Right lung (tissue), 10 donors: ENCODE measurements at places on chromosomes 6 and 20. TPM values are rescaled to one million over a fixed set of nuclear protein-coding genes. Genes with fewer than 3 reads are reported as not detected.

DNA sequence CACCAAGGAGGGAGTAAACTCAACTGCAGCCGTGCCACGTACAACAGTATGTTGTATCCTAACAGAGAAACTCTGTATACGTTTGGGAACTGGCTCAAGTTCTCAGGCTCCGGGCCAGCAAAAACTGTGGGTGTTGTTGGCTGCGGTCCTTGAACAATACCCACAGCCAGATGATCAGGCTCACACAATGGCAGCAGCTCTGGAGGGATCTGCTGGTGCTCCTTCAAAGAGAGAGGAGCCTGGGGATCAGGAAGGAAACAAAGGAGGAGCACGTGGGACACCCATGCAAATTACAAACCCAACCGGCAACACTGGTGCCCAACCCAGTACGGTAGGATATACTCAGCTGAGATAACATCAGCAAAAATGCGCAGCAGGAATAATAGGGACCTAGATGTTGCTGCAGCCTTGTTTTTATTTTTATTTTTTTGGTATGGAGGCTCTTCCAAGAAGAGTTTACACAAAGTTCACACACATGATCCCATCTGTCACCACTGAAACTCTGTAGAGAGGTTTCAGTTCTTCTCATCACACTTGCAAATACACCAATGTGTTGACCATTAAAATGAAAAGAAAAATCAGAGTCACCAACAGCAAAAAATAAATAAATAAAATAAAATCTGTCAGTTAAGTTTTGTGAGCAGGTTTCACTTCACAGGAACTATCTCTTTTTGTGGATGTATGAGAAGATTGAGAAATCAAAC is 41.2 kb upstream of the PDE10A start:
- DNase-seq: no peak

DNA sequence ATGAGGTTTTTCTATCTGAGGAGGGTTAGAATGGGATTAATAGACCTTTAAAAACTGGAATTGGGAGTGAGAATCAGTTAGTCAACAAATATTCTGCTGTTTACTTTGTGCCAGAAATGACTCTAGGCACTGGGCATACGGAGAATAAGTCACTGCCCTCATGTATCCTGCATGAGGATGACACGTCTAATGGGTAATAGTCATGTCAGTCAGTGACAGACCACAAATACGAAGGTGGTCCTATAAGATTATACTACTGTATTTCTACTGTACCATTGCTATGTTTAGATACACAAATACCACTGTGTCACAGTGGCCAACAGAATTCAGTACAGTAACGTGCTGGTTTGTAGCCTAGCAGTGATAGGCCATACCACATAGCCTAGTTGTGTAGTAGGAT is 30.7 kb downstream of the ZFAND3 start:
- no peak for DNase-seq

DNA sequence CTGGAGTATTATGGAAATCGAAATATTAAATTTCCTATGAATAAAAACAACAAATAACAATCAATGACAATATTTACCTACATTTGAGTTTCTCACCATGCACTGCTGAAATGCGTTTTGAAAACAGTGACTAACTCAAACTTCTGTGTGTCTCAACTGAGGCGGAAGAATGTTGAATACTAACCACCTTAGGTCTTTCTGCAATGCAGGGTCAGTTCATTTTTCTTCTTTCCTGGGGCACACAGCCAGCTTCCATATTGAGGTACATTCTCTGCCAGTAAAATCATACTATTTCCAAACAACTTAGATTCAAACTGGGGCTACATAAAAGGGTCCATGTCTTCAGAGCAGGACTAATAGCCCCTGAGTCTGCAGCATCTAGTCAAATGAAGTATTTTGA is 310.1 kb downstream of the UTRN start:
- no peak for DNase-seq

DNA sequence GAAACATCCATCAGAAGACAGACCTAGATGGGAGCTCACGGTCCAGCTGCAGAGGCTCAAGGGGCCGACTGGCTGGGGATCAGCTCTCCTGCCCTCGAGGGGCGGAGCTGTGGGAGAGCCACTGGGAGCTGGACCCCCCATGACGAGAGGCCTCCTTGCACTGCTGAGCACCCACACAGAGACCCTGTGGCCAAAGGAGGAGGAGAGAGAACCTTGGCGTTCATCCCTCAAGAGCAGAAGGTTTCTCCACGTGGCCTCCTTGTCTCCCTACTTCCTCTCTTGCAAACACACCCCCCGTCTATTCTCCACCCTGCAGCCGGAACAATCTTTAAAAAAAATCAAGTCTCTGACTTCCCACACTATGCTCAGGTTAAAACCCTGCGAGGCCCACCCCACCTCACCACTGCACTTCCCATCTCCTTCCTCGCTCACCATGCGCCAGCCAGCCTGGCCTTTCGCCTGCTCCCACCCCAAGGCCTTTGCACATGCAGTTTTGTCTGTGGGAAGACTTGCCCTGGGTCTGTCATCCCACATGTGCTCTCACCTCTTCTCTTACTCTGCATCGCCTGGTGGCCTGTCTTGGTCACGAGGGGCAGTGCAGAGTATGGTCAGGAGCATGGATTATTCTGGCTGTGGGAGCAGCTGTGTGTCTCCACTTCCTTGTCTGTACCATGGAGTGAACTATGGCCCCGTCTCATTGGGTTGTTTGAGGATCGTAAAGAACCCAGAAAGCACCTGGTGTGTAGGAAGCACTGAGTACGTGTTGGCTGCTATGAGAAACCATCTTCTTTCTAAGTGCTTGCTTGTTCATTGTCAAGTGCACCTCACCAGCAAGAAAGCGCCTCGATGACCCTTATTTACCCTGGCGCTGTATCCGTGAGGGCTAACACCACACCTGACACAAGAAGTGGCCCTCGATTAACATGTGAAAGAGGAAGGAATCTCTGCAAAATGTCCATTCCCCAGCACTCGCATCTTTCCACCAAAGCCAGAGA is 32.9 kb downstream of the PMEPA1 start:
- DNase-seq: no peak

DNA sequence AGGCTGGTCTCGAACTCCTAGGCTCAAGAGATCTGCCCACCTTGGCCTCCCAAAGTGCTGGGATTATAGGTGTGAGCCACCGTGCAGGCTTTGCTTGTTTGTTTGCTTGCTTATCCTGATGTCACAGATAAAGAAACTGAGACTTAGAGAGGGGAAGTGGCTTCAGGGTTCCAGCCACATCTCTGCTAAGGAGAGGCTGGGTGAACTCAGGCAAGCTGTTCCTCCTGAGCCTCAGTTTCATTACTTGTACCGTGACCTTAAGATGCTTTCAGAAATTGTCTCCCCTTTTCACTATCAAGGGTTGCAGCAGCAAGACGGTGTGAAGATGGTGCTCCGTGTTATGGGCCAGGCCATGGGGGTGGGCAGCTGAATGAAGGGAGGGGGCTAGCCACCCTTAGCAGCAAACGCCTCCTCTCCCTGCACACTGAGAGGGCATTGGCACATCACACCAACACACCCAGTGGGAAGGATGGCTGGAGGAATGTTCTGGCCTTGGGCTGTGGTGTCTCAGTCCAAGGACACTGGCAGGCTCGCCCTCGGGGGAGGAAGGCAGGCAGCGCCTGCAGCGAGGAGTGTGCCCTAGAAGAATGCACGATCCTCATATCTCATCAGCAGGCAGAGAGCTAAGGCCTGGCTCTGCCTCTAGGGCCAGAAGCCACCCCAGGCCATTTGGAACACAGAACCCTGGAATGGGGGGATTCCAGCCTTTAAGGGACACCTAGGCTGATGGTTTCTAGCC is 48.2 kb upstream of the TLDC2 start:
- no peak for DNase-seq

DNA sequence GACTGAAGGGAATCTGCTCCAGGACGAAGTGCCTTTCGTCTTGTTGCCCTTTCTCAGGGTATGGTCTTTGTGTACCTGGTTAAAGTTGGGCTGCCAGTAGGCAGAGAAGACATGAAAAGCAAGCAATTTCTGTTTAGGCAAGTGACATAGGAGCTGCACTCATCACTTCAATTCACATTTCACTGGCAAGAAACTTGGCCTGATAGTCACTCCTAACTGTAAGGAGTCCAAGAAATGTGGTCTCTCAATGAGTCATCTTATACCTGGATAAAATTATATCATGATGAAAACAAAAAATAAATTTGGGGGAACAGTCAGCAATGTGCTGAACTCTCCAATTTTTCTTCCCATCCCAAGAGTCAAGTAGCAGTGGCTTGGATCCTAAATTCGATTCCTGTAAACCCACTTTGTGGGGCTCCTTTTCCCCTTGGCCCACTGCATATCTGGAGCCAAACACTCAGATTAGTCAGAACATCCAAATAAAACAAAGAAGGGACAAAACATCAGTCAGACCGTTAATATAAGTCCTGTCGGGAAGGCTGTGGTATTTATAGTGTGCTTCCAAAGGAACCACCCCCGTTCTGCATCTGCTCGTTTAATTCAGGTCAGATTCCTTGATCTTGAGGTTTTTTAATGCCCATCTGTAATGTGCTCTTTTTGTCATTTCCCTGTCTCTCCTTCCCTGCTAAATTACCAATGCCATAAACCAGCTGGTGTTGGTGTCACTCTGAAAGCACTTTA is 5.0 kb upstream of the GABRR1 start:
- no peak for DNase-seq

DNA sequence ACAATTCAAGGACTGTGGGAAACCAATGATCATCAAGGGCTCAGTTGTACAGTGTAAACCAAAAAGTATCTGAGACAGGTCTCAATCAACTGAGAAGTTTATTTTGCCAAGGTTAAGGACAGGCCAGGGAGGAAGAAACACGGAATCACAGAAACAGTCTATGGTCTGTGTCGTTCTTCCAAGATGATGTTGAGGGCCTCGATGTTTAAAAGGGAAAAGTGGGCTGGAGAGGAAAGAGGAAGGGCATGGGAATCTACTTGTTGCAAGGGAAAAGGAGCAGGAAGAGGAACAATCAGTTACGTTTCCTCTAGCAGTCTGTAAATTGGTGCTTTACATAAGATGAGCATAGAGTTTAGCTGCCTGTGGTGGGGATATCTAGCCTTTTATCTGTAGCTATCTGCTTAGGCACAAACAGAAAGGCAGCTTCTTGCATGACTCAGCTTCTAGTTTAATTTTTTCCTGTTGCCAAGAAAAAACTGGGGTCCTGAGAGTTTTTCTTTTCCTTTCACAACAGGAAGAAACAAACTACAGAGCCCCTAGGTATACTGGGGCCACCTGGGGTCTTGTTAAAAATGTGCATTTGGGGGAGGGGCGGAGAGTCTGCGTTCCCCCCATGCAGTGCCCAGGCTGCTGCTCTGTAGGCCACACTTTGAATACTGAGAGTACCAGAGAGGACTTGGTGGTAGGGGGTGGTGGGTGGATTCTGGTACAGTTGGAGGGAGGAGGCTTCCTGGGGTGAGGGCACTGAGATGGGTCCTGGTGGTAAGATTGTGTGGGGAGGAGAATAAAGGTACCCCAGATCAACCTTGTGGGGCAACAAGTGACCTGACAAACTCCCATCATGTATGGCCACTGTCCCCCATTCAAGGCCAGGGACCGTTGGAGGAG is 35.3 kb upstream of the EZR start:
- DNase-seq: no peak

GRCh38 chr20:4242376-4242775 is 227.0 kb upstream of the RNF24 start:
- DNase-seq: no peak

DNA sequence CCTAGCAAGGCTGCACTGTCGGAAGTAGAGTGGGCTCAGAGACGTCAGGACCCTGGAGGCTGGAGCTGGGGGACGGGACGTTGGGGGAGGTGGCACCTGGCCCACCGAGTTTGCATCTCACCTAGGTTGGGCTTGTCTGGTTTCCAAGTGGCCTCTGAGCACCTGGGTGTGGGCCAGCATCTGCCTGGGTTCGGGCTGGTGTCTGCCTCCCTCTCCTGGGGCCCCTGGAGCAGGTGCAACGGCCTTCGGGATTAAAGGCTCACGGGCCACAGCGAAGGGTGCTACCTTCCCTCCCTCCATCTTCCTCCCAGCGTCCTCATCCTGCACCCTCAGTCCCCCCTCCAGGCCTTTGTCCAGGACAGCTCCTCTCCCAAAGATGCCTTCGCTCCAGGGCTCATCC is 6.0 kb downstream of the HRH3 start:
- no peak for DNase-seq

DNA sequence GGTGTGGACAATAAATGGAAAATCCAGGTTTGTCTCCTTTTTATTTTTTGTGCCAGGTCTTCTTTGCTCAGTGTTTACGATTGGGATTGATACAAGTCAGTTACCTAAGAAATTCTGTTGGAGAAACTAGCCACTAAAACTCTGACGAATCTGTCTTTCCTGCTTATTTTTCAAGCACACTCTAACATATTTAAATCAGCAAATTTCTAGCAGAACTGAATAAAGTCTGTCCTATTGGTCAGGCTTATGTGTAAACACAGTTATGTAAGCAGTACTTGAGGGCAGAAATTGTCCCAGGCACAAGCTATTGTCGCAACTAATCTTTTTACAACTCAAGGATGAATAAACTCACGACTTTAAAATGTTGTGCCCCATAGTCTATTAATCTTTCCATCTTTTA is 12.1 kb upstream of the EXOC2 start:
- DNase-seq: no peak

NOTCH4 gene
- polyA plus RNA-seq: 35.5 TPM

AK9 gene
- polyA plus RNA-seq: 18.0 TPM
